ENCODE measurements at places on chromosomes 7 and 10.

DNA sequence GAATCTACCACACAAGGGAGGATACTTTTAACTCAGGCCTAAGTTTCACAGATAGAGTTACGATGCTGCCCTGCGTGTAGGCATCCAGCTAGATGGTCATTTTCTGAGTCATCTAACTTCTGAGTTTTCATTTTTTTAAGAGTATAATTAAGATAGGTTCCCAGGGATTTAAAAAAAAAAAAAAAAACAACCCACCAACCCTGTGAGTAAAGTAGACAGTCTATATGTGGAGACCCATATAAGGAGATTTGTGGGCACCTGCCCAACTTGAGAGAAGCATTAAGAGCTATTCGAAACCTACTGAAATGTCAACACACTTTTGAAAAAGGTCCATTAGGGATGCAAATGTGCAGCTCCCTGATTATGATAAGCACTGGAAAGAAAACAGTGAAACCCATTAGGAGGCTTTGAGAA is 257.3 kb downstream of the TRIL start:
- DNase-seq: no peak

- DNase-seq: no peak
Observed at GRCh38 chr7:37578350-37578749, 105.2 kb upstream of the GPR141 start.

GRCh38 chr10:71492872-71493271 is 96.2 kb downstream of the CDH23 start:
- no peak for DNase-seq

- DNase-seq: no peak
Observed at GRCh38 chr7:103120362-103120761, 28.5 kb downstream of the NAPEPLD start.

GRCh38 chr10:91410638-91411371 is 661 bp downstream of the HECTD2 start:
- peak; percentile 14 for DNase-seq

- no peak for DNase-seq
Observed at GRCh38 chr7:1562597-1563051, 6.6 kb upstream of the TMEM184A start.

DNA sequence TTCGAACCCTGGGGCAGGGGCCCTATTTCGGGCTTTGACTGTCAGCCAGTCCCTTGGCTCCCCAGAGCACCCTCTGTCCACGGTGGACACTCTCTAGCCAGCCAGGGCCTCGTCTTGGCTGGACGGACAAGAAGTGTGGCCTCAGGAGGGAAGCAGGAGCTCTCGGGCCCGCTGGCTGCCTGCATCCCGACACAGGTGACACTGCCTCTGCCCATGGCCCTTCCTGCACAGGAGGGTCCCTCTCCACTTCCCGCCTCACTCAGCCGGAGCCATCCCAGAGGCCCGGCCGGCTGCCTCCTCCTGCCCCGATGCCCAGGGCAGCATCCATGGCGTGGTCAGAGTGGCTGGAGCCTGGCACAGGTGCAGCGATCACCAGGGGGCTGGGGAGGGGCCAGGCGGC is 7.9 kb downstream of the ADGRA1 start:
- no peak for DNase-seq

DNA sequence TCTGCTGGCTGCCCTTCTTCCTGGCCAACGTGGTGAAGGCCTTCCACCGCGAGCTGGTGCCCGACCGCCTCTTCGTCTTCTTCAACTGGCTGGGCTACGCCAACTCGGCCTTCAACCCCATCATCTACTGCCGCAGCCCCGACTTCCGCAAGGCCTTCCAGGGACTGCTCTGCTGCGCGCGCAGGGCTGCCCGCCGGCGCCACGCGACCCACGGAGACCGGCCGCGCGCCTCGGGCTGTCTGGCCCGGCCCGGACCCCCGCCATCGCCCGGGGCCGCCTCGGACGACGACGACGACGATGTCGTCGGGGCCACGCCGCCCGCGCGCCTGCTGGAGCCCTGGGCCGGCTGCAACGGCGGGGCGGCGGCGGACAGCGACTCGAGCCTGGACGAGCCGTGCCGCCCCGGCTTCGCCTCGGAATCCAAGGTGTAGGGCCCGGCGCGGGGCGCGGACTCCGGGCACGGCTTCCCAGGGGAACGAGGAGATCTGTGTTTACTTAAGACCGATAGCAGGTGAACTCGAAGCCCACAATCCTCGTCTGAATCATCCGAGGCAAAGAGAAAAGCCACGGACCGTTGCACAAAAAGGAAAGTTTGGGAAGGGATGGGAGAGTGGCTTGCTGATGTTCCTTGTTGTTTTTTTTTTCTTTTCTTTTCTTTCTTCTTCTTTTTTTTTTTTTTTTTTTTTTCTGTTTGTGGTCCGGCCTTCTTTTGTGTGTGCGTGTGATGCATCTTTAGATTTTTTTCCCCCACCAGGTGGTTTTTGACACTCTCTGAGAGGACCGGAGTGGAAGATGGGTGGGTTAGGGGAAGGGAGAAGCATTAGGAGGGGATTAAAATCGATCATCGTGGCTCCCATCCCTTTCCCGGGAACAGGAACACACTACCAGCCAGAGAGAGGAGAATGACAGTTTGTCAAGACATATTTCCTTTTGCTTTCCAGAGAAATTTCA is 1.7 kb downstream of the ADRB1 start:
- no peak for DNase-seq

- no peak for DNase-seq
Observed at GRCh38 chr10:33252324-33252723, 82.1 kb downstream of the NRP1 start.

DNA sequence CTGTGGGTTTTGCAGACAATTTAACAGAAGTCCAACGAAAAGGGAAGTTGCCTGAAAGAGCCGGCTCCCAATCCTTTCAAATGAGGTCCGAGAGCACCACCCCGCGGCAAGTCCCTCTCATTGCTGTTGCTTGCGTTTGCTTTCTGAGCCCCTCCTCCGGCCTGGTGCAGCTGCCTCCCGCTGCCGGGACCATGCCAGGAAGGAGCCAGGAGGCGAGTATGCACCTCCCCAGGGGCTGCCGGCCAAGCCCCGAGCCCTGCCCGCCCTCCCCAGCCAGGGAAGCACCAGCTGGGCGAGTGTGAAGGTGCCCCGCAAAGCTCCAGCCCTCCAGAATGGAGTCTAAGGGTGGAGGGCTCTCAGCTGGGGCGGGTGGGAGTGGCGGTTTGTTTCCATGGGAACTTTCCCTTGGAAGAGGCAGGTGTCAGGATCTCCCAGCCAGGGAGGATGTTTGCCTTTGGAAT is 25.8 kb upstream of the PPP2R2D start:
- DNase-seq: peak; percentile 34

DNA sequence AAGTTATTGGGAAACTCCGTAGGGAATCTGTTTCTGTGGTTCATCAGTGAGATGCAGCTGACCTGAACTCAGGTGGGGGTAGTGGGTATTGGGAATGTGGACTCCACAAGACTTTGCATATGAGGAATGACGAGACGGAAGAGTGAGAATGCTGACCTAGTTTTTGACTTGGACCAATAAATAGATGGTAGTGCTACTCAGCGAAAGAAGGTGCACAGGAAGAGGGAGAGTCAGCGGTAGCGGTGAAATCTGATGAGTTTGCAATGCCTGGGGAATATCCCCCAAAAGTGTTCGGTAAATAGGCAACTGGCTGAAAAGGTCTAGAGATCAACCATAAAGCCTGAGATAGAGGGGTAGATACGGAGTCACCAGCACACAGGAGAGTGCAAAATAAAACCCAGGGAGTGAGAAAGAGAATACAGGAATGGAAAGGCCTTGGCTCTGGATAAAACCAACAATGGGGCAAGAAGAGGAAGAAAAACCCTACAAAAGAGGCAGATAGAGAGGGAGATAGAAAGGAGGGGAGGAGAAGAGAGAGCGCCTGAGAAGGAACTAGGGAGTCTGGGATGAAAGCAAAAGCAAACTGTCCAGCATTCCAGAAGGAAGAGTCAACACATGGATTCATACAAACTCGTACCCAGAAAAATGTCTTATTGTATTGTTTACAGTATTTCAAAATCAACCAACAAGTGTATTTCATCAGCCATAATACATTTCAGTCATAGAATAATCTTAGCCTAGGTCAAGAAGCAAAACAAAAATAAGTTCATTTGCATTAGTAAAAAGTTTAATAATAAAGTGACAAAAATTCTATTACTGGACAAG is 5.4 kb downstream of the ARHGAP21 start:
- DNase-seq: no peak

GRCh38 chr10:127228195-127228787 is 31.9 kb upstream of the INSYN2A start:
- no peak for DNase-seq

DNA sequence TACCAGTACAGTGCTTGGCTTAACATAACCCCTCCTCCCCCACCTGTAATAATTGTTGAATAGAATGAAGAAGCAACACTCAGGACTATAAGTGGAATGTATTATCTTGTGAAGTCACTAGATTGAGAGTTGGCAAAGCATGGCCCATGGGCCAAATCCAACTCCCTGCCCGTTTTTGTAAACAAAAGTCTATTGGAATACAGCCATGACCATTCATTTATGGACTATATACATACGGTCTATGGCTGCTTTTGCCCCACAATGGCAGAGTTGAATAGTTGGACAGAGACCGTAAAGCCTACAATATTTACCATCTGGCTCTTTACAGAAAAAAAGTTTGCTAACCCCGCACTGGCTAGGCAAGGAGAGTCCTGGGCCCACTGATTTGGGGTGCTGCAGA is 48.1 kb upstream of the CYCS start:
- DNase-seq: no peak

DNA sequence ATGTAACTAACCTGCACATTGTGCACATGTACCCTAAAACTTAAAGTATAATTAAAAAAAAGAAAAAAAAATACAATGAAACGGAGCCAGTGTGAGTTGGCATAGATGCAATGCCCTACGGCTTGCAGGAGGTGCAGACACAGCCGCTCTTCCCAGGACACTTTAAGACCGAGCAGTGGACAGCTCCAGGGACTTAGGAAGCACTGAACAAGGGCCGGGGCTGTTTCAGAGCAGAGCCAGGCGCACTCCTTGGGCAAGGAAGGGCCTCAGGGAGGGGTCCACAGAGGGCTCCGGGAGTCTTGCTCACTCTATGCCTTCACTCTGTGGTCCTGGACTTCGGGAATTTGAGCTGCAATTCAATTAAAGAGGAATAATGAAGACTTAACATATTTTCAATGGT is 355.3 kb downstream of the TCERG1L start:
- DNase-seq: no peak

GRCh38 chr7:44105832-44106231 is 1.7 kb downstream of the AEBP1 start:
- DNase-seq: no peak

DNA sequence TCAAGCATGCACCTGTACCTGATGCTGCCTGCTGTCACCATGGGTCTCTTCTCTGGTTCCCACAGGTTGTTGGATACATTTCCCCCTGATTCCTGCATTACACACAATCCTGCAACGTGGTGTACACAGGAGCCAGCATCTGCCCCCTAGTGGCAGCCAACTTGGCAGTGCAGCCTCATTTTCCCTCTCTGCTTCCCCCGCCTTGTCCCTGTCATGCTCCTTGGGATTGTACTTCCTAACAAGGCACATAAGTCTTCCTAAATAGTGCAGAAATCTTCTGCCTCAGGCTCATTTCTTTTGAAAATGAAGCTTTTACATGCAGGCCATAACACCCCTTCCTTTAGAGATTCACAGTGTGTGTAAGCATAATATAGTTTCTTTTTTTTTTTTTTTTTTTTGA is 387.5 kb downstream of the CCSER2 start:
- no peak for DNase-seq

- DNase-seq: no peak
Observed at GRCh38 chr10:4848356-4849041, 22.5 kb downstream of the AKR1E2 start.

- no peak for DNase-seq
Observed at GRCh38 chr7:30970594-30971094, 6.9 kb downstream of the GHRHR start.

DNA sequence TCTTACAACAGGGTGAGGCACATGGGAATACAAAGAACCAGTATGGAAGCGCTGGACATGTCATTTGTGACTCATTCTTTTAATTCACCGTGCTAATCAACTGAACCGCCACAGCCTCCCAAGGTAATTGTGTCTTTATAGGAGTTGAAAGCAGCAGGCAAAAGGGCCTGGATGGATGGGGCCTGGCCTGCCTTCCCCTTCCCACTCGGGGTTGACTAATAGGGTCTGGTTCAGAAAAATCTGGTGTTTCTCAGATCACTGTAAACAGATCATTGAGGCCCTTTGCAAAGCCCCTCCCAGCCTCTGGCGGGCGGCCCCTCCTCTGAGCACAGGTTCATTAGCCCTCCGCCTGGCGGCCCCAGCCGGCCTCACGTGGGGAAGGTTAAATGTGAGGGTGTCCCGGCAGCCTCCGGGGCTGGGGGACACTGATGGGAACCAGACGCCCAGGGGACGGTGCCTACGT is 100.8 kb downstream of the EBF3 start:
- DNase-seq: no peak

- no peak for DNase-seq
Observed at GRCh38 chr7:80721883-80722615, 83.6 kb downstream of the CD36 start.

GRCh38 chr10:110207805-110208613 is 604 bp downstream of the MXI1 start:
- peak; percentile 49 for DNase-seq

DNA sequence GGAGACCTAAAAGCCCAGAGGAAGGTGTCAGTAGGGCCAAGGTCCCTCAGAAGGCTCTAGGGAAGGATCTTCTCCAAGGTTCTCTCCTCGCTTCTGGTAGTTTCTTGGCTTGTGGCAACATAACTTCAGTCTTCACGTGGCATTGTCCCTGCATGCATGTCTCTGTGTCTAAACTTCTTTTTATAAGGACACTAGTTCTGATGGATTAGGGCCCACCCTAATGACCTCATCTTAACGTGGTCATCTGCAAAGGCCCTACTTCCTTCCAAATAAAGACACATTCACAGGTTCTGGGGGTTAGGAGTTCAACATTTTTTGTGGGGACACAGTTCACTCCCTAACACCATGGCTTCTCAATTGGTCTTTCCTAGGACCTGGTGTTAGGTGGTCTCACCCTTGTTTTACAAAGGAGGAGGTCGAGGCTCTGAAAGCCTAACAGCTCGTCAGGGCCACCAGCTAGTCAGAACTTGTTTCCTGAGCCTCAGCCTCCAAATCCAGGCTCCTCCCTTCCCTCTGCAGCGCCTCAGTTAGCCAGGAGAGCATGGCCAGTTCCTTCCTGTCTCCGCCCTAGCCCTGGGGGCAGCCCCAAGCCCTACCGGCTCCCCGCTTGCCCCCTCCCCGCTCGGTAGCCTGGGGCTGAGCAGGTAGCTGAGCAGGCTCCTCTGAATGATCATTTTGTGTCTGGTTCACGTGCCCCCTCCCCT is 109.7 kb upstream of the PPIF start:
- no peak for DNase-seq

GRCh38 chr7:77537136-77537777 is at the start of gene PTPN12:
Gene PTPN12, plus strand, starts transcription at chr7:77537295. Its CDS starts 252 bp downstream, at chr7:77537547.
- no peak for DNase-seq

DNA sequence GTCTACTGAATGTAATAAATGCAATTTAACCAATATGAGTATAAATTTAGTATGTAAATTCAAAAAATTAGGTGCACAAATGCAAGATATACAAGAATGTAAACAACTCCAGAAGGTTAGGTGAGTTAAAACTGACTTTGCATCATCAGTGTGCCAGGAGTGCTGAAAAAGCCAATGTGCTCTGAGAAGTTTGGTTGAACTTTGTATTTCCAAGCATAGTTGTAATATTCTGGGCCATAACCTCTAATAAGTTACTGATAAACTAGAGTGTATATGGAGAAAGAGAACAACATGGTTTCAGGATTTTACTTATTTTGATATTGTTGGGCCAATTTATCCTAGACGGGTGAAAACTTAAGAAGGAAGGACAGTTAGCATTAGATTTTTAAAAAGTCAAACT is 876.9 kb upstream of the GHITM start:
- DNase-seq: no peak
